ENCODE measurements at places on chromosomes 4 and X.

GRCh38 chr4:156192033-156192432 is 238.4 kb upstream of the CTSO start:
- DNase-seq: no peak

GRCh38 chr4:24112466-24112865 is 222.6 kb upstream of the PPARGC1A start:
- no peak for DNase-seq

GRCh38 chrX:153057281-153057680 is 1.0 kb downstream of the PNMA3 start:
- DNase-seq: no peak

DNA sequence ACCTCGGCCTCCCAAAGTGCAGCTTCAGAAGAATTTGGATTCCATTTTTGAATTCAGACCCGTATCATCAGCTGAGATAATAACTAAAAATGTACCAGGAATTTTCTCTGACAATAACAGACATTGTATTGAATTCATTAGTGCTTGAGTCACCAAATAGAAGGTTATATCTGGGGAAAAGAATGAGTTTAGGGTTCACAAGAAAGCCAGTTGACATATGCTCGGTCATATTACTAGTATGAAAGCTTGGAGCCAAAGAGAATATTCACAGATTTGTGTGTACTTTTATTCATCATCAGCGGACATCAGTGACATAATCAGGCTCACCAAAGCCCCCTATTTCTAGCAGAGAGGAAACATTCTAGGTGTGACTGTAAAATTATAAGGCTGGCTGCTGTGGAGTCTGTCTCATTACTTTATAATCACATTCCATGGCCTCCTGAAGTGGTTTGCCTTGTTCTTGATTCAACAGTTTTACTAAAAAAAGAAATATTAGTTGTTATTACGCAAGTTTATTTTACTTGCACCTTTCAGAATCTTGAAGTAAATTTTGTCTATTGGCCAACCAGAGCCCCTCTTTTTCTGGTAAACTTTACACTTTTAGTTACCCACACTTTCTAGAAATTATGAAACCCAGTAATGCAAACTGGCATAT is 14.6 kb upstream of the DCTD start:
- DNase-seq: no peak

- no peak for DNase-seq
Observed at GRCh38 chrX:46463682-46464081, 81.5 kb downstream of the ZNF674 start.

DNA sequence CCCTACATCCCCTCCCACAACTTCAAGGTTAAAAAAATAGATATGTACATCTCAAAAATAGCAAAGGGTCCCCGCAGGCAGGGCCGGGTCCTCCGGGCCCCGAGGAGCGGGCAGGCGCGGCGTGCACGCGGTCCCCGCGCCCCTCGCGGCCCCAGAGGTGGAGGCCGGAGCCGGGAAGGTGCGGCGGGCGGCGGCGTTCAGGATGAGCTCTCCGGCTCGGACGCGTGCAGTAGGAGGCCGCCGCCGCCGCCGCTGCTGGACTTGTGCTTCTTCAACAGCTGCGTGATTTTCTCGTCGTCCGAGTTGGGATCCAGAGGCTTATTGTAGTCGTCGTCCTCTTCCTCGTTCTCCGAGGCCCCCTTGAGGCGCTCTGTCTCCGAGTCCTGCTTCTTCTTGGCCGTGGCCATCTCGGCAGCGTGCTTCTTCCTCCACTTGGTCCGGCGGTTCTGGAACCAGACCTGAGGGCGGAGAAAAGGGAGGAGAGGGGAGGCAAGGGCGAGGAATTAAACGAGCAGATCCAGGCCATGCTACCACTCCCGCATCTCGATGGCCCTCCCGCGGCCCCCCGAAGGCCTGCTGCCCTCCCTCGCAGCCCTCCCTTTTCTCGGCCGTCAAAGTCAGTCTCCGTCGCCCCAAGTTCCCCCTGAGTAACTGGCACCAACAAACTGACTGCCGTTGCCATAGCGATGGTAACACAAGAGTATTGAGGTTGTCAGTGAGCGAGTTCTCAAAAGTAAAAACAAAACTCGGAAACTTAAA is 5.8 kb downstream of the NKX6-1 start:
- peak; percentile 22 for DNase-seq

DNA sequence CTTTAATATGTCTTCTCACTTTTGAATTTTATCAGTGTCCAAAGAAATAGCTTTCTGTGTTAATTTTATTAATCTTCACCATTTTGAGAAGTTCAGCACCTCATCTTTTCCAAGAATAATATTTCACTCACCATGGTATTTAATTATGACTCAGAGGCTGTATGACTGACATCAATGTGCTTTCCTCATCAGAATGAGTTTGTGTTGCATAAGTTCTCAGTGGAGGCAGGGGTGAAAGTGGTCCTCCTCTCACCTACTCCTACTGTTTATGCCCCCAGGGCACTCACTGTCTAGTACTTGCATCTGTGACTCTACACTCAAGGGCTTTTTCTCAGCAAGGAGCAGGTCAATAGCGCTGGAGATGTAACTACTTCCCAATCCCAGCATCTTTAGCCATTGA is 905.3 kb upstream of the INTU start:
- no peak for DNase-seq

- DNase-seq: no peak
Observed at GRCh38 chr4:40656201-40656863, 26.7 kb upstream of the RBM47 start.

GRCh38 chrX:113741744-113742143 is 842.1 kb upstream of the HTR2C start:
- no peak for DNase-seq

GRCh38 chr4:82213485-82214417 is 160.0 kb downstream of the HNRNPD start:
- DNase-seq: no peak

DNA sequence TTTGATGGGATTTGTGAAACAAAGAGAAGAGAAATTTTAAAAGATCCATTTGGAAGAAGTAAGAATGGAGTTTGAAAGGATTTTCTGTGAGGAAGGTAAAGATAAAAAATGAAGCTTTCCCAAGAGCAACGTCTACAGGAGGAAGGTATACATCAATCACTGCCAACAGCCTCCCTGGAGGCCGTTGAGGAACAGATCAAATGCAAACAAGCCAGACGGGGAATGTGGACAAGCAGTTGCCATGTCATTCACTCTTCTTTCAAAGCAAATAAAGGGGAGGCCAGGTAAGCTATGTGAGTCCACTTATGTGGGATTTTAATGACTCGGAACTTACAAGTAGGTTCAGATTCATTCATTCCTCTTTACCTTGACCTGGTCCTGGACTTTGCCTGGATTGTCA is 1020.5 kb upstream of the AGA start:
- no peak for DNase-seq

DNA sequence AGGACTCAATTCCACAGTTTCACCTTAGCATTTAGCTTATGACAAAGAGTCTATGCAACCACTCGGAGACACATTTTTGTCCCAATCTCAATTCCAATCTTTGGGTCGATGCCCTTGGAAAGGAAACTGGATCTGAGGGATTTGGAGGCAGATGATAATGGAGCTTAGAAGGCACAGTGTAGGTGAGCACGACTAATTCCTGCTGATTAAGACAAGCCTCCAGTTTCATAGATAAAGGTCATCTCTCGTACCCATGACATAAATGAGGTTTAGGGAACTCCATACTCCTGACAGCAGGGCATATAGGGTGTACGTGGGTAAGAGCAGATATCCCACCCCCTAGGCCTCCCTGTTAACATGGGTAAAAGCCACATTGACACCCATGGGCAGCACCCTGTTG is 24.4 kb upstream of the ZNF718 start:
- no peak for DNase-seq

- DNase-seq: no peak
Observed at GRCh38 chr4:53227451-53227850, 138.4 kb downstream of the SCFD2 start.

DNA sequence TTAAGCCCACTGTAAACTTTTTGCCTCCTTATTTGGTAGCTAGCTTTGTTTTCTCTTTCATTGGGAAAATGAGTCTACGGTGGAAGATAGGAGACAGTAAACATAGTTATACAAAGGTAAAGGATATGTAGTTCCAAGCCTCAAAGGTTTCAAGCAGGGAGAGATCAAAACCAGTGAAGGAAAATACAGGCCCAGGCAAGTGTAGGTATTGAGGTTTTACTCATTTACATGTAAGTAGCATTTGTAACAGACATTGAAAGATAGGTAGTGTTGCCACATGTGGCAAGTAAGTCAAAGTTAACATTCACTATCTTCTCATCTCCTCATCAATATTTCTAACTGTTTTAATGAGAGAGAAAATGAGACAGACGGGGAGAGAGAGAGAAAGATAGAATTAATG is 136.5 kb downstream of the RTL3 start:
- no peak for DNase-seq

Data from activated CD4-positive, alpha-beta T cell treated with anti-CD3 and anti-CD28 coated beads for 48 hours (primary cell).